Spinal cord (tissue), 10 donors: ENCODE measurements at places on chromosomes 11 and 22.

DNA sequence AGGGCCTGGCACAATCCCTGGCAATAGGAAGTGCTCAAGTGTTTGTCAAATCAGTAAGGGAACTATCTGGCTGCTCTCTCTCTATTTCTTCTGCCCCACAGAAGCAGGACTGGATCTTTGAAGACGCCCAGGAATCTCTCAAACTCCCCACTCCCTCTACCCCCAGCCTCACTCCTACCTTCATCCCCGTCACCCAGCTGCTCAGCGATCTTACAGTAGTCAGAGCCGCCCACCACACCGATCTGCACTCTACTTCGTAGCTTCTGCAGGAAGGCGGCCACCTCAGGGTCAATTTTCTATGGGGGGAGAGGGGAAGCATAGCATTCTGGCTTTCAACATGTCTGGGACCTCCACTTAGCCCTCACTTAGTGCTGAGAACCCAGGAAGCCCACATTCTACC is 3.7 kb downstream of the PMM1 start:
- no peak for DNase-seq

DNA sequence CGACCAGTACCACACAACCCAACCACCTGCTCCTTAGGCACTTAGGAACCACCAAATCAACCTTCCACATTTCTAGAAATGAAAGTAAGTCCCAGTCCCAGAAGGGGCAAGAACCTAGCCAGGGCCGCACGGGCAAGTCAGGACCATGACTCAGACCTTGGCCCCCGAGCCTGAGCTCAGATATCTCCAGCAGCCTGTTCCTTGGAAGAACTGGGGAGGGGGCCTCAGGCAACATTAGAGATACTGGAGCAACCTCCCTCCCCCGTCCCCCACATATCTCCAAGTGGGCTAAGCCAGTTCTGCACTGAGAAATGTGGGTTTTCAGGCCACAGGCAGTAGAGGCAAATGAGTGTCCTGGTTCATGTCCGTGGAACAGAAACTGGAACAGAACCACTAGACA is 7.7 kb downstream of the ARAP1 start:
- no peak for DNase-seq

DNA sequence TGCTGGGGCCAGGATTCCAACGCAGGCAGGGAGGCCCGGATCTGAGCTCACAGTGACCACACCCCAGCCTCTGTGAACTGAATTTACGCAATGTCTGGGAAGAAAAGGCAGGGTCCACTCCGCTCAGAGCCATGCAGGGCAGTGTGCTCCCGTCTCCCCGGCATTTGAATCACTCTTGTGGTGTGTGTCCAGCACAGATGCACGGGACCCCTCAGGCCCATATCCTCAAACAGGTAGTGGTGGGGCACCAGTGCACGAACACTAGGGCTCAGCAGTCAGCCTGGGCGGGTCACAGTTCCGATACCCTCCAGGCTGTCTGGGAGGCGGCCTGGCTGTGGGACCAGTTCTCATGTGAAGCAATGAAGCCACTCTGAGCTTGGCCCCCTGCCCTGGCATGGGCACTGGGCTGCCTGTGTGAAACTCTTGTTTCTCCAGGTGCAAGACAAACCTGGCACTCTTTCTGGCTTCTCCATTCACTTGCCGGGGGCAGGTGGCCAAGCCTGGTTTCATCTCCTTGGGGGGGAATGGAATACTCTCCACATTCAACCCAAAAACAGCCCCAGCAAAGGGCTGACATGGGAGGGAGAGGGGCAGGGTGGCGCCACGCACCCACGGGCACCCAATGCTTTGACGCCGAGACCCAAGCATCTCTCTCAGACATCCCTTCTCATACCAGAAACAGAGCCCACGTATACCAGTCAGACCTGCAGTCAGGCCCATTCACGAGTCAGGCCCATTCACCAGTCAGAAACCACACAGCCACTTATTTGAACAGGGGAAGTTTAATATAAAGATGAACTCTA is 14.3 kb downstream of the DHCR7 start:
- no peak for DNase-seq

DNA sequence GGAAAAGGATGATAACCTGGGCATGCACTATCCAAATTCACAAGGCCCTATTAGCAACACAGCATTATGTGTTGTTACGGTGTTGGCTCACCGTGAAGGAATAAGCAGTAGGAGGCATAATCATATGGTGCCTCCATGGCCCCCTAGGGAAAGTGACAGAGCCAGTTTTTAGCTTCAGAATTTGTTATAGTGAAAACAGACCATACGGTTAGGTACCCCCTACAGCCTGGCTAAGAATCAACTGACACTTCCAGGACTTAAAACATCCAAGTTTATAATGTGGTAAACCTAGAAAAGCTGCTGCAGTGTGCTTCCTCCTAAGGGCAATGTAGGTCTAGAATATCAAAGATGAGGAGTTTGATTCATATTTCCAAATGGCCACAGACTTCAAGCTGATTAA is 30.4 kb downstream of the KIF18A start:
- no peak for DNase-seq

- no peak for DNase-seq
These were observed 98.1 kb upstream of the GUCY1A2 start for GRCh38 chr11:107116358-107116757.

DNA sequence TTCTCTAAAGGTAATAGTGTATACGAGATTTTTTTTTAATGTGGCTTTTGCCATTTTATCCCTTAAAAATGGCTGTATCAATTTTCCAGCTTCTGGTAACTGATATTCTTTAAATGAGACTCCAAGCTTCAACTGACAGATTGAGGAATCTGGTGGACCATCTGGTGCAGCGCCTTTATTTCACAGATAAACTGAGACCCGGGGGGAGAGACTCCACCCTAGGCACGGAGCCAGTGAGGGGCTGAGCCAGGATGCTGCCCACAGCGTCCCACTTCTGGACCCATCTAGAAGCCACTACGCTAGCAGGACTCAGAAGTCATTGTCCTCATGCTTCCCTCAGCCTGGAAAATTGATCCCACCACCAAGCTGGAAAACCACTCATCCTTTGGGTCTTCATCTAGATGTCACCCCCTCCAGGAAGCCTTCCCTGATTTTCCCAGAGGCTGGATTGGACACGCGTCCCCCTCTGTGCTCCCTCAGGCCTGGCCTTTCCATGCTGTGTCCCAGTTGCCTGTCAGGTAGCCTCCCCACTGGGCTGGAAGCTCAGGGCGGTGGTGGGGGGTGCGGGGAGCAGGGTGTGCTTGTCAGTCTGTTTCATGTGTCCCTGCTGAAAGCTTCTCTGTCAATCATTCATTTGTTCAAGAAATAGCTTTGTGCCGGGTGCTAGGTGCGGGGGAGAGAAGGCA is 12.3 kb upstream of the CD5 start:
- no peak for DNase-seq

- DNase-seq, result no peak
These were observed 11.3 kb downstream of the MAML2 start for GRCh38 chr11:96331699-96332116.

GRCh38 chr11:46039990-46040389 is 81.3 kb downstream of the PHF21A start:
- peak; percentile 43 for DNase-seq

- DNase-seq, result no peak
These were observed 285.1 kb downstream of the TBC1D22A start for GRCh38 chr22:47047321-47048122.

DNA sequence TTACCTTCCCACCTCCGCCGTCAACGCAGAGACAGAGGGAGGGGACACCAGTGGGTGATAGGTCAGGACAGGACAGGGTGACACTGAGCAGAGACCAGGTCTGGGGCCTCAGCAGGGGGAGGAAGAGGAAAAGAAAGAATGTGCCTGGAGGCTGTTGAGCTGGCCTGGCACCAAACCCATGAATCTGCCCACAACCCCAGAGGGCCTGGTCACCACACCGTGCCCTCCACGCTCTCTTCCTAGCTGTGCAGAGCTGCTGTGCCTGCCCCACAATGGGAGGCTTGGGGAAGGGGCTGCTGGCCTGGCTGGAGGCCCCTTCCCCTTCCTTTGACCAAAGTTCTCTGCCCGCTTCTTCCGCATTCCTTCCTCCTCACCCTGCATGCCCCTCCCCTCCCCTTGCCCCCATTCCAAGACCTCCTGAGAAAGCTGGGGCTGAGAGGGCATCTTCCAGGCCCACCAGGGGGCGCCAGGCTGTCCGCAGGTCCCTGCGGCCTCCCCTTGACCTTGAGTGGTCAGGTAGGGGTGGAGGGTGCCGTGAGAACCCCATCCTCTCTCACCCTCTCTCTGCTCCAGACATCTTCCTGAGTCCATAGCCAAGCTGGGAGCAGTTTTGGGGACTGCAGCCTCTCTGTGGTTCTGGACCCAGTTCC is 11.0 kb upstream of the CACNA1I start:
- no peak for DNase-seq

GRCh38 chr11:11615086-11615485 is 6.7 kb downstream of the GALNT18 start:
- DNase-seq, result no peak

DNA sequence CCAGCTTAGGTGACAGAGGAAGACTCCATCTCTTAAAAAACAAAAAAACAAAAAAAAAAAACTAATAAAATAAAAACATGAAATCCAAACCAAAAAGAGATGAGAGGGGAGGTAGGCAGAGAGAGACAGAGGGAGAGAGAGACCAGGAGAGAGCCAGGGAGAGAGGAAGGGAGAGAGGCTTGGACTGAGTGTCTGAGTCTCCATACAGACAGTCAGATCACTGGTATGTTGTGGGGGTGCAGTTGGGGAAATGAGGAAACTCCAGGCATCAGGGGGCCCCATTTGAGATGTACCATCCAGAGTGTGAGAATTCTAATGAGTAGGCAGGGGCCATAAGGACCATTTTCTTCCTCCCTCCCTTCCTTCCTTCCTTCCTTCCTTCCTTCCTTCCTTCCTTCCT is 53.1 kb upstream of the SEPTIN5 start:
- DNase-seq, result no peak

DNA sequence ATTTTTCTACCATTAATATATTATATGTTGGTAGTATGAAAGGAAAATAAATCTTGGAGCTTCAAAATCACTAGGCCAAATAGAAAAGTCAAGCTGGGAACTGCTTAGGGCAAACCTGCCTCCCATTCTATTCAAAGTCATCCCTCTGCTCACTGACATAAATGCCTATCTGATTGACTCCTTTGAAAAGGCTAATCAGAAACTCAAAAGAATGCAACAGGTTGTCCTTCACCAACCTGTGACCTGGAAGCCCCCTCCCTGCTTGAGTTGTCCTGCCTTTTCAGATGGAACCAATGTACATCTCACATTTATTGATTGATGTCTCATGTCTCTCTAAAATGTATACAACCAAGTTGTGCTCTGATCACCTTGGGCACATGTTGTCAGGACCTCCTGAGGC is 3.2 kb upstream of the TRIM34 start:
- DNase-seq, result no peak
